Fibroblast of pulmonary artery (primary cell): ENCODE measurements at places on chromosomes 2 and 18.

- DNase-seq: no peak
Measured at GRCh38 chr18:6992761-6993160, 124.8 kb downstream of the LAMA1 start.

DNA sequence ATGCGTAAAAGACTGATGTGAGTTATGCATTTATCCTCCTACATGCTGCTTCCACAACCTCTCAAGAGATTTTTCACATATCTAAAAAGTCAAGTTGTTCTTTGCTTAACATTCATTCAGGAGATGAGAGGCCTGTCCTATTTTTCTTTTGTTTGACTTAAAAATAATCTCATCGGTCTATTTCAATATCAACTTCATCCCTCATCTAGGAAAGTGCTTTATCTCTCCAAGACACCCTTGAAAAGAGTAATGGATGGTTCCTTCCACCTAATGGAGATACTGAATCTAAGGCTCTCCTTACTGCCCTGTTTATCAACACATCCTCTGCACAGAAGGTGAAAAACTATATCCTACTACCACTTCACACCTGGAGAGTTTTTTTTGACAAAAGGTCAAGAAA lies 2.4 kb downstream of the NFE2L2 start:
- DNase-seq: no peak

GRCh38 chr2:75074708-75075107 lies 116.3 kb downstream of the POLE4 start:
- no peak for DNase-seq

- DNase-seq: no peak
Measured at GRCh38 chr2:66443186-66443978, 8.5 kb downstream of the MEIS1 start.

GRCh38 chr18:74228312-74228711 lies 63.5 kb downstream of the CYB5A start:
- no peak for DNase-seq

DNA sequence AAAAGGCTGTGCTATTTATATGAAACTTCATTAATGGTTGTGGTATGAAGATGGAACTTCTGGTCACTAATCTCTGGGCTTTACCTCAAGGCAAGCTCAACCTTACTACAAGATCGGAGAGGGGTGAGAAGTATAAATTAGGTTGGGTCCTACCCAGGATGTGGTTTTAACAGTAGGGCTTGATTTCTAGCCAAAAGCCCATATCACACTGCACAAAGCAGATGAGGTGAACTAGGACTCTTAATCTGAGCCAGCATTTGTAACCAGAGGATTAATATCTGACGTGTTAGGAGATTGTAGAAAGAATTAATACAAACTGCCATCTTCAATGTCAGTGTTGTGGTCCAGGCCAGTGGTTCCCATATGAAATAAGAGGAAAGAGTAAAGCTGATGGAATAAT lies 86.4 kb upstream of the RGPD4 start:
- no peak for DNase-seq

- DNase-seq: peak; percentile 33
Measured at GRCh38 chr2:169670215-169670651, 24.0 kb downstream of the CFAP210 start.

GRCh38 chr2:146642066-146642465 lies 1202.8 kb upstream of the ACVR2A start:
- no peak for DNase-seq

- DNase-seq: no peak
Measured at GRCh38 chr2:177383935-177384334, 8.6 kb upstream of the AGPS start.

DNA sequence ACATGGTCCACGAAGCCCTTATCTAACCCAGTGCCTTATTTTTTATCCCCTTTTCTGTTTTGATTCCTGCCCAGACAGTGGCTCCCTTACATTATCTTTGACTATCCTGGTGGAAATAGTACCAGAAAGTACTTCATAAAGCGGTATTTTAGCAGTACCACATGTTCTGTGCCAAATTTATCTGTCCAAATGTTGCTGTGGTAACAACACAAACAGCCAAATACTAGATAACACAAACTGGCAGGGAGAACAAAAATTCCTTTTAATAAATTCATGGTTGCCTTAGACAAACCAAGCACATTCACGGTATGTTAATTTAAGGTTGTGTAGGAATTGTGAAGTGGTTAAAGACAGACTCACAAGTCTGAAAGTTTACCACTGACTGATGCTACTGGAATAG lies 187.9 kb upstream of the LHCGR start:
- DNase-seq: peak; percentile 61
